ENCODE measurements at places on chromosomes 2 and 18.

- DNase-seq: peak; percentile 93
Measured at GRCh38 chr18:5868218-5868854, 27.0 kb downstream of the TMEM200C start.

- DNase-seq: peak; percentile 71
Measured at GRCh38 chr2:217090024-217090473, 230.2 kb upstream of the TNP1 start.

GRCh38 chr2:156663757-156664409 is 227.7 kb downstream of the GPD2 start:
- DNase-seq: no peak

- no peak for DNase-seq
Measured at GRCh38 chr2:240111253-240111652, 24.9 kb downstream of the COPS9 start.

DNA sequence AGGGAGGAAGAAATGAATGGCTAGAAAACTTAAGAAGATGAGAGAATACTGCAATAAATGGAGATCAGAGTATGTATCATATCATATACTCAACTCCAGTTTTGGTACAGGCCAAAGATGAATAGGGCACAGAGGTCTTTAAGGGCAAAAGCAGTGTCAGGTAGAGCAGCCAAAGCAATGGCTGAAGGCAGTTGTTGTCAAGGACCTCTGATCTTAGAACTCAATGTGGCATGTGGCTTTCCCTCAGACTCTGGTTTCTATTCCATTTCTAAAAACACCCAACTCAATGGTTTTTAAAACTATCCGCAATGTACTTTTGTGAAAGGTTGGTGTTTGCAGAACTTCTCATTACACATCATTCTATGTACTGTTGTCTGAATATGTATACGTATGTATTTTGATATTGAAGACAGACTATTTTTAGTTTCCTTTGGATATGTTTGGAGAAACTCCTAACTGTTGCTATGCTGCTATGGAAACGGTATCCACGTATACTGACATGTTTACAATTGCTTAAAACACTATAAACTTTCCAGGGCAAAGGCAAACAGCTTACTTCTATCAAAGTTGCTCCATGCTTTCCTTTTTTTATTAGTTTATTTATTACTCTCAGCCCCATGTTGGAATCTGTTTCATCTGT is 58.1 kb upstream of the PELI1 start:
- no peak for DNase-seq

GRCh38 chr2:1808981-1809422 is 64.7 kb upstream of the PXDN start:
- no peak for DNase-seq

DNA sequence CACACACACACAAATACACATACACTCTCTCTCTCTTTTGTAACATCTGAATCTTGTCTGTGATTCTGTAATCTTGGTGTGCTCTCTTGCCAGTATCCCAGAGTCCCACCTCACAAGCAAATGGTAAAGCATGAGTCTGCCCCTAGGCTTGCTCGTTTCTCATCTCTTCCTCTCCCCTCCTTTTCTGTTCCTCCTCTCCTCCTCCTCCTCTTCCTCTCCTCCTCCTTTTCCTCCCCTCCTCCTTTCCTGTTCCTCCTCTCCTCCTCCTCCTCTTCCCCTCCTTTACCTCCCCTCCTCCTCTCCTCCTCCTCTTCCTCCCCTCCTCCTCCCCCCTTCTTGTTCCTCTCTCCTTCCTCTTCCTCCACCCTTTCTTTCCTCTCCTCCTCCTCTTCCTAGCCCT is 59.0 kb downstream of the TNFRSF11A start:
- no peak for DNase-seq

DNA sequence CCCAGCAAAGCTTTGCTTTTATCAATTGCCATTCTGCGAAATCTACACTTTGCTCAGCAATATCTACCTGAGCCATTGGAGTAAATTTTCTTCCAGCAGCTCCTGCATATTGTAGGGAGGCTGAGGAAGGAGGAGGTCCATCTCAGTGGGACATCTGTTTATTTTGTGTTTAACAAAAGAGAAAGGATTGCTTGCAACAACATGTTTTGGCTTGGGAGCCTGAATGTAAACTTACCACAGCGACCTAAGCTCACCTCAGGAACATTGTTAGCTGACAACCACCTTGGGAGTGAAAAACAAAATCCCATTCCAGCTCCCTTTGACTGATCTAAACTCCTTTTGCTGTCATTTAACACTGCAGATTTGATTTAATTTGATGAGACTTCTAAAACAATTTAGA is 356.1 kb downstream of the SS18 start:
- no peak for DNase-seq

- DNase-seq: no peak
Measured at GRCh38 chr2:66521291-66521922, 86.5 kb downstream of the MEIS1 start.

GRCh38 chr2:35606394-35606793 is 749.2 kb upstream of the CRIM1 start:
- DNase-seq: no peak

DNA sequence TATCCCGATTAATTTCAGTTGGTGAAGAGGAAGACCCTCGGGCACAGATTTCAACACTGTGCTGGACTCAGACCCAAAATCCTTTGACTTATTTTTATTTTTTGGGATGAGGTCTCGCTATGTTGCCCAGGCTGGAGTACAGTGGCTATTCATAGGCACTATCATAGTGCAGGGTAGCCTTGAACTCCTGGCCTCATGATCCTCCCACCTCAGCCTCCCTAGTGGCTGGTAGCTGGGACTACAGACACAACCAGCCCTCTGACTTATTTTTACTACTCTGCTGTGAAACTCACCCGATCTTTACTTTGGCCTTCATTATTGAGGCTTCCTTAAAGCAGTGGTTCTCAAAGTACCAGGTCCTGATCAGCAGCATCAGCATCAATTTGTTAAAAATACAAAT is 18.2 kb upstream of the ADAM17 start:
- no peak for DNase-seq

- DNase-seq: no peak
Measured at GRCh38 chr2:223613017-223613950, 11.1 kb upstream of the SCG2 start.

DNA sequence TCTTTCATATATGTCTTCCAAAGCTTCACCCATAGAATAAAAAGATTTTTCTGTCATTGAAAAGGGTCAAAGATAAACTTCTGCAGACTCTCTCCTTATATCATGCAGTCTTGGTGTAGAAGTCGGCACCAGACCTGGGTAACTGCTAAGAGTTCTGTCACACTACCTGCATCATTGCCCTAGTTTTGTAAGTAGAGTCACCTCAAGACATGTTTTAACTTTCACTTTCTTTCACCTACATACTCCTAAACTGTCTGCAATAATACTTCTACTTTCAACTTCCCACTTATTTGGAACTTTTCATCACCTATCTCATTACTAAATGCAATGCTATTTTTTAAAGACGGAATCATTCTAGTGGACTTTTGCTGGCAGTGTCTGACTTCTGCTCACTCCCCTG is 475.6 kb upstream of the VRK2 start:
- no peak for DNase-seq

DNA sequence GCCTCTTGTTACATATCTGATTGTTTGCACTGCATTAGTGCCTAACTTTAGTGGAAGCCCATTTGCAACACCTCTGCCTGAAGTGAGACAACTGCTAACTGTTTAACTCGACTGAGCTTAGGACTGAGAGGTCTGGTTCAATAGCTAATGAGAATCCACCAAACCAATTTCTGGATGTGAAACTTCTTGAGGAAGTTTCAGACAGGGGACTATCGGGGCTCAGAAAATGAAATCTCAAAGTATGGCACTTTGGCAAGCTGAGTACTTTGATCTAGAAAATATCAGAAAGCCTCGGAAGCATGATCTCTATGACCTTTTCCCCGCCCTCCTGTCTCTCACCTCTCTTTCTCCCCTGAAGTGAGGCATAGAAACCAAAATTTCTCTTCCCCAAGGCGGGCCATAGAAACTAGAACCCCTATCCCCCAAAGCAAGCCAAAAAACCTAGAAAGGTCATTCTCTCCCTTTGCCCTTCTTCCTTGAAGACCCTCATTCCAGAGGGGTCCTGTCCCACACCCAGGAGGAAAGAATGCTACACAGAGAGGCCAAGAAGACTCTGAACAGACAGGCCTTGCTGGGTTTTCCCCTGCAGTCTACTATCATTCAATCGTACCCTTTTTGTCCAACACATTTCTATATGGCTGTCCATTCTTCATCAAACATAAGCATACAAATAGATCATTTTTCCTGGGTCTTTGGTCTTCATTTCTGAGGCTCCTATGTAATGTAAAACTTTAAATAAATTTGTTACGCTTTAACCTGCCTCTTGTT is 69.6 kb upstream of the CREB1 start:
- DNase-seq: no peak

GRCh38 chr2:54850171-54851122 is 127.0 kb downstream of the EML6 start:
- no peak for DNase-seq

- DNase-seq: no peak
Measured at GRCh38 chr2:127437781-127438726, 19.8 kb downstream of the PROC start.

DNA sequence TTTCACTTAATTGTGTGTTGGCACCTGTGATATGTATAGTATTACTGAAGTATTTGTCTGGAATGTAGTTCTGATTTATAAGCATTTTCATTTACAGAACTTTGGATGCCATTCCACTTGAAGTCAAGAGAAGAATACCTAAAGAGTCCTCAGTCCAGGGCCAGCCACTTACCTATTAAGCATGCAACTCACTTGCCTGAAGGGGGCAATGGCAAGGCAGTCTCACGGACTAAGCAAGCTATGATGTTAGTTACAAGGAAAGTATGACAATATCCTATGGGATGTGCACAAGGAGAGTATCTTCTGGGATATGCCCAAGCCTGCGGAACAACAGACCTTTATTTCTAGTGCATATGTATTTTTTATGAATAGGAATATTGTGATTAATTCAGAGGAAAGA is 369.4 kb upstream of the GCFC2 start:
- no peak for DNase-seq

GRCh38 chr2:61045999-61046398 is 19.7 kb upstream of the SANBR start:
- no peak for DNase-seq

DNA sequence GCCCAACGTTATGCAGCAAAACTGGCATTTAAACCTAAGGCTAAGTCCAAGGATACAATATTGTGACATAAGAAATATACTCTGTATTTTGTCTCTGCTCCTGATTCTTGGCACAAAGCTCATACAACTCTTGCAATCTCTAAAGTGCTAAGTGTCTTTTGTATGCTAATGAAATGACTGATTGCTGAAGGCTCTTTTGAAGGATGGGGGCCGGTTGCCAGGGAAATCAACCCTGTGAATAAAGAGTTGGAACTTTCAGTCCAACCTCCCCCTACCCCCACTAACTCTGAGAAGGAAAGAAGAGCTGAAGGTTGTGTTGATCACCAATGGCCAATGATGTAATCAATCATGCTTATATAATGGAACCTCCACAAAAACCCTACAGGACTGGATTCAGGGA is 40.3 kb downstream of the SESTD1 start:
- peak; percentile 0 for DNase-seq

DNA sequence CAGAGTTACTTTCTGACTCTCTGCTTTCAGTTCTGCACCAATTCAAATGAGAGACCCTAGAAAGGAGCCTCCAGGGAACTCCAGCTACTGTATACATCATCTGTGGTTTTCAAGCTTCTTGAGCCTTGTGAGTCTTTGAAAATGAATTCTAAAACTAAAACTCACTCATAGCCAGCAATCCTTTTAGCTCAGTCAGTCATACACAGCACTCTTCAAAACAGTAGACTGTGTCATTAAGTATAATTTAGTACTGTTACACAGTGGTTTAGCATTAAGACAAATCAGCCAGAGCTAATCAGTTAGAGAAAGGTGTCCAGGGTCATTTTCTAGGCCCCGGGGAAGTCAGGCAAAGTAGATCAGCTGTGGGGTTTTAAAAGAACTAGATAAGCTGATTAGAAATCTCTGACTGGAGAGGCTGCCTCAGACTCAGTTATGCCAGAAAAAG is 322.1 kb upstream of the THUMPD2 start:
- DNase-seq: no peak

DNA sequence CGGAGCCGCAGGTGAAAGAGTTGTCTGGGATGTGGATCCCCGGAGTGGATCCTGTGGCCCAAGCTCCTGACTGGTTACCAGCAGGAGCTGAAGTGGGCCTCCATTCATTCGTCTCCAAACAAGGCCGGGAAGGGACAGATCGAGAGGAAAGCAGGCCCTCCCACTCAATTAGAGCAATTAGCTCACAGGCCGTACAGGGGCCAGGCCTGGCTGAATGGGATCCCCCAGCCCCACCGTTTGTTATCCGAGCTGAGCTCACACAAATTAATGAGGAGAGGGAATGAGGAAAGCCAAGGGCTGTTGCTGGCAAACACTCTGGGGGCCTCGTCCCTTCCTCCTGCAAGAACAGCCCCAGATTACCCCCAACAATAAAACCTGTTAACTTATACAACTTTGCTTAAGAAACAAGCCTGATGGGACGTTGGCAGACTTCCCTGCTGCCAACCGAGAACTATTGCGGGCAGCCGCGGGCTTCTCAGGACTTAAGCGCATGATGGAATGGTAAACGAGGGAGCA is 338.0 kb downstream of the BCL11A start:
- no peak for DNase-seq

DNA sequence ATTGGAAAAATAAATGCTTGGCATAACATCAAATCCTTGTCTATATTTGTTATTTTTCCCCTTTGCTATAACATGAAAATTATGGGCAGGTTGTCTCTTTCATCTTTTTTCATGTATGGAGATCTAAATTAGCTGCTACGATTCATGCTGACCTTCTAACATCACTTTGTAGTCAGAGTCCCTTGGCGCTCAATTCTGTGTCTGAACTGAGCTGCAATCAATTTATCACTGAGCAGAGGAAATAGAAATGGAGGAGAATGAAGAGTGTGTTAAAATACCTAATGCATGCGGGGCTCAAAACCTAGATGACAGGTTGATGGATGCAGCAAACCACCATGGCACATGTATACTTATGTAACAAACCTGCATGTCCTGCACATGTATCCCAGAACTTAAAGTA is 168.9 kb downstream of the CDH7 start:
- DNase-seq: no peak

- no peak for DNase-seq
Measured at GRCh38 chr2:12270876-12271588, 445.7 kb upstream of the TRIB2 start.

GRCh38 chr18:24516261-24516660 is 55.8 kb downstream of the HRH4 start:
- no peak for DNase-seq

- no peak for DNase-seq
Measured at GRCh38 chr2:70743677-70744076, 24.3 kb downstream of the ADD2 start.

DNA sequence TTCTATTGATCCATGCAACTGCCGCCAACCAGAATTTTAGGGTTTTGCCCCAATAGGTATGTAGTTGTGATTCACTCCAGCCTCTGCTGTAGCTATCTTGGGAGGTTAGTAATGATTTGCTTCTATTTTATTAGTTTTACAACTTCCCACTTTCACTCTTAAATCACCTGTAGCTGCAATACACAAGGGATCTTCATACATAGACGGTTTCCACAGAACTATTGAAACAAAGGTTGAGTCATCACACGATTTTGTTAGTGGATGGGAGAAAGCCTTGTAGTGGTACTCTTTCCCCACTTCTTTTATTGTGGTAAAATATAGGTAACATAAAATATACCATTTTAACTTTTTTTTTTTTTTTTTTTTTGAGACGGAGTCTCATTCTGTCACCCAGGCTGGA is 104.2 kb upstream of the SPRED2 start:
- DNase-seq: no peak

- DNase-seq: no peak
Measured at GRCh38 chr2:33420726-33421125, 55.7 kb upstream of the RASGRP3 start.

- DNase-seq: no peak
Measured at GRCh38 chr2:75087736-75088135, 111.6 kb downstream of the TACR1 start.

- no peak for DNase-seq
Measured at GRCh38 chr18:22309191-22309590, 108.5 kb downstream of the CTAGE1 start.
